ENCODE measurements at places on chromosomes 16 and 17.

GRCh38 chr17:80449194-80449929, 27.0 kb downstream of the NPTX1 start:
- no peak for DNase-seq

DNA sequence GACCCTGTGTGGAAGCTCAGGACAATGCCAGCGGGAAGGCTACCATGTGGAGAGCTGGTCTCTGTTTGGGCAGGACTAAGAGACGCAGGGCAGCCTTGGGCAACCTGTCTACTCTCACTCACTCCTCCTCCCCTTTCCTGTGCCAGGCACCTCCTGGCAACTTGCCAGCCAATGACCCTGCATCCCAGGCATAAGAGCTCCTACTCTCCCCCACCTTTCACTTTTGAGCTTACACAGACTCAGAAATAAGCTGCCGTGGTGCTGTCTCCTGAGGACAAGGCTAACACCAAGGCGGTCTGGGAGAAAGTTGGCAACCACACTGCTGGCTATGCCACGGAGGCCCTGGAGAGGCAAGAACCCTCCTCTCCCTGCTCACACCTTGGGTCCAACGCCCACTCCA, 2.6 kb downstream of the HBM start:
- DNase-seq = no peak

GRCh38 chr16:69131167-69131838, 1.1 kb downstream of the CHTF8 start:
- peak; percentile 55 for DNase-seq

DNA sequence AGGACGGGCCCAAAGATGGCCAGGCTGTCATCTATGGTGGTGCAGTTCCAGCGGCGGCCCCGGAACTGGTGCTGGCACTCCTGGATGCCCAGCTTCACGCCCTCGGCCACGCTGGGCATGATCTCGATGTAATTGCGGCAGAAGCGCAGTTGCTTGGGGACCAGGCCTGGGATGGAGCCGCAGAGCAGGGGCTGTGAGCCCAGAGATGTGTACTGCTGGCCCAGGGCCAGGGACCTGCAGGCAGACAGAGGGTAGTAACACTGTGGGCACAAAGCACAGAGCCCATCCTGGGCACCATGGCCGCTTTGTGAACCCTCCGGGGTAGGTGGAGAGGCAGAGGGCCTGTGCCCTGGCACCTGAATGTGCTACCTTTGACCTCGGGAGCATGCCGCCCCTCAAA, 44.8 kb downstream of the WNT3 start:
- DNase-seq = no peak

GRCh38 chr17:50944902-50945720, 79.0 kb upstream of the TOB1 start:
- no peak for DNase-seq

DNA sequence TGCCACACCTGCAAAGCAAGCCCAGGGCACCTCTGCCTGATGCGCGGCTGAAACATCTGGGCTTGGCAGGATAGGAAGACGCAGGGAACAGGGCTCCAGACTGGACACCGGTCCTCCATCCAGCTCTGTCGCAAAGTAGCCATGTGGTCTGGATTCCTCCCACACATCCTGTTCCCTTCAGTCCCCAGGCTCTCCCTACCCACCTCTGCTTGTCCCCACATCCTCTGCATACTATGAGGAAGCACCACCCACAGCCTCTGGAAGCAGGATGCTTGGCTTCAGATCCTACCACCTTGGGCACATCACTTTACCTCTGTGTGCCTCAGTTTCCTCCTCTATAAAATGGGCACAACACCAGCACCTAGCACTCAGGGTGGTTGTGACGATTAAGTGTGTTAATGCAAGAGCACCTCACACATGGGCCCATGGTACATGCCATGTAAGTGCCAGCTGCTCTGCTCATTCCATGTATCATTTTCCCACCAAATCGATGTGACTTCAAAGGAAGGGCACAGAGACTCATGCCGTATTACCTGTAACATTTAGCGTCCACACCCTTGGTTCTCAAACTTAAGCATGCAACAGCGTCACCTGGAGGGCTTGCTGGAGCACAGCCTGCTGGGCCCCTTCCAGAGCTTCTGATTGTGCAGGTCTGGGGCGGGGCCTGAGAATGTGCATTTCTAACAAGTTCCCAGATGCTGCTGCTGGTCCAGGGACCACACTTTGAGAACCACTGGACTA, 138.6 kb upstream of the SDK2 start:
- DNase-seq = no peak

DNA sequence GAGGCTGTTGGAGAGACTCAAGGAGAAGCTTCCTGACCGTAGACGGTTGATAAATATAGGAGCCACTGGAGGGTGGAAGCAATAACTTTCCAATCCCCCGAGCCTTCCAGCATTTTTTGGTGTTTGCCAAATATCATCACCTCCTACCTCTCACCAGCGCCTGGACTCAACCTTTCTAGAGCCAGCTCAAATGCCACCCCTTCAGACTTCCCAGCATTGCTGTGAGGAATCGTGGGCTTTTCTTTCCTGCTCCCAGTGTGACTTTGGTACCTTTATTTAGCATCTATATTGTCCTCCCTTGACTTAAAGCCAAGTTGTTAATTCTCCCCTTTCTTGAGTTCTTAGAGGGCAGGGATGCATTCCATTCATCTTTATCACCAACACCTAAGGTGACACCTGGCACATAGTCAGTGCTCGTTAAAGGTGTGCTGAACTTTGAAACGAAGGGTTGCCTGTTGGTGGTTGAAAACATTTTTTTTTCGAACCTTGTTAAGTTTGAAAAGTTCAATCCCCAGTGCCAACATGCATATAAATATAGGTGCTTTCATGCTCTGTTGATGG, 35.3 kb upstream of the CCR7 start:
- no peak for DNase-seq

GRCh38 chr17:36149296-36149820, 27.1 kb downstream of the TBC1D3B start:
- DNase-seq = peak; percentile 73

GRCh38 chr17:18362698-18363100, 651 bp downstream of the SHMT1 start:
- no peak for DNase-seq

DNA sequence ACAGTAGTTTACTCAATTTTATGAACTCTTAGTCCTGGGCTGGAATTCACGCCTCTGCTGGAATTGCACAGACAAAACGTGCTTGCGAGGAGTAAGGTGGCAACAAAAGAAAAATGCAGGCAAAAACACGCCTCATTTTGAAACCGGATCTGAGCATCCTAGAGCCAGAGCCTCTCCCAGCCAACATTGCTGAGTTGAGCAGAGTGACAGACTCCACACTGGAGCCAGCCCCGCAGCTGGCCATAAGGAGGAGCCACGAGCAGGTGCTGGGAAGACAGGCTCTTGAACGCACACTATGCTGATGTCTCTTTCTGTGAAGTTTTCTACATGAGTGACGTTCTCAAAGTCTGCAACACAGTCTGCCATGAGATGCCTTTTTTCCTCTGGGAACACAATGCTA, 14.6 kb upstream of the HSBP1 start:
- DNase-seq = no peak

DNA sequence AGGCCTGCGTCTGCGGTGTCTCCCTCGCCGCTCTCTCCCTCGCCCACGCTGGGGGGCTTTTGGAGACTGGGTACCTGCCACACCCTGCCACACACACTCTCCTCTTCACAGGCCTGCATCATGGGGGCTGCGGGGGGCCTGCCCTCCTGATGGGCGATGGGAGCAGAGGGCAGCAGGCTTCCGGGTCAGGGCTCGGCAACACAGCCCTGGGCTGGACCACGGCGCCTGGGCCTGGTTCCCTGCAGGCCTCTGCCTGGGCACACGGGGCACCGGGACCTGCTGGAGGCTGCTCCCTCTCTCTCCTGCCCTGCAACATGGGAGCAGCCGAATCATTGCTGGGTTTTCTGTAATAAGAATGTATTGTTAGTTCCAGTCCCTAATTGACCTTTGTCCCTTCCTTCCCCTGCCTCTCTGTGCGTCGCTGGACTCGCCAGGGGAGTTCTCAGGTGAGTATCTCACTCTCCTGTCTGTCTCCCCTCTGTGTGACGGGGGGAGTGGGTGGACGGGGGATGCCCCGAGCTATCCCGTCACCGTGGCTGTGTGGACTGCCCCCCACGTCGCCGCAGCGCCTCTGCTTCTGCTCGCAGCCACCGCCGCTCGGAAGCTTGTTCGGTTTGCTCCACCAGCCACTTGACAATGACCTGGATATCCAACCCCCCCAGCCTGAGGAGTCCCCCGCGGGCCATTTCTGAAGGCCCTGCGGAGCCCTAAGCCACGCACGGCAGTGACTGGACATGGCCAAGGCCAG, 13.5 kb downstream of the NME3 start:
- DNase-seq = no peak

GRCh38 chr16:79998143-79998542, 397.6 kb upstream of the MAF start:
- DNase-seq = no peak

DNA sequence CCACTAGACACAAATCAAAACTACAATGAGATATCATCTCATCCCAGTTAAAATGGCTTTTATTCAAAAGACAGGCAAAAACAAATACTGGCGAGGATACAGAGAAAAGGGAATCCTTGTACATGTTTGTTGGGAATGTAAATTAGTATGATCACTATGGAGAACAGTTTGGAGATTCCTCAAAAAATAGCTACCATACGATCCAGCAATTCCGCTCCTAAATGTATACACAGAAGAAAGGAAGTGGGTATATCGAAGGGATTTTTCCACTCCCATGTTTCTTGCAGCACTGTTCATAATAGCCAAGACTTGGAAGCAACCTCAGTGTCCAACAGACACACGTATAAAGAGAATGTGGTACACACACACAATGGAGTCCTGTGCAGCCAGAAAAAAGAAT, 35.3 kb downstream of the KATNIP start:
- no peak for DNase-seq

DNA sequence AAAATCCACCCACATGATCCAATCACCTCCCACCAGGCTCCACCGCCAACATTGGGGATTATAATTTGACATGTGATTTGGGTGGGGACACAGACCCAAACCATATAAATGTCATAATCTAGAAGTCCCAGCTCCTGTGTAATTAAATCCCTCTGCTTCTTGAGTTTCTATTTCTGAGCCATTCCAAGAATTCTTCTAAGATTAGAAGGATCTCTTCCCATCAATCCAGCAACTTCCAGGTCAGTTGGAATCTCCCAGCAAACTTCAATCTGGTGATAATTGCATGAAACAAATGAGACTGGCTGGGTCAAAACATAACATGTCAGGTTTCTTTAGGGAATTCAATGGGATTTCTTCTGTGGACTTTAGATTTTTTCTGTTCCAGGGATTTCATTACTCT, 127.8 kb upstream of the CDH5 start:
- DNase-seq = no peak

GRCh38 chr16:27161398-27161797, 41.9 kb upstream of the KDM8 start:
- no peak for DNase-seq

Measured in MV-4-11 (cell line).